ENCODE measurements at places on chromosomes 13 and 19. TPM values are rescaled to one million over a fixed set of nuclear protein-coding genes. Genes with fewer than 3 reads are reported as not detected.

DNA sequence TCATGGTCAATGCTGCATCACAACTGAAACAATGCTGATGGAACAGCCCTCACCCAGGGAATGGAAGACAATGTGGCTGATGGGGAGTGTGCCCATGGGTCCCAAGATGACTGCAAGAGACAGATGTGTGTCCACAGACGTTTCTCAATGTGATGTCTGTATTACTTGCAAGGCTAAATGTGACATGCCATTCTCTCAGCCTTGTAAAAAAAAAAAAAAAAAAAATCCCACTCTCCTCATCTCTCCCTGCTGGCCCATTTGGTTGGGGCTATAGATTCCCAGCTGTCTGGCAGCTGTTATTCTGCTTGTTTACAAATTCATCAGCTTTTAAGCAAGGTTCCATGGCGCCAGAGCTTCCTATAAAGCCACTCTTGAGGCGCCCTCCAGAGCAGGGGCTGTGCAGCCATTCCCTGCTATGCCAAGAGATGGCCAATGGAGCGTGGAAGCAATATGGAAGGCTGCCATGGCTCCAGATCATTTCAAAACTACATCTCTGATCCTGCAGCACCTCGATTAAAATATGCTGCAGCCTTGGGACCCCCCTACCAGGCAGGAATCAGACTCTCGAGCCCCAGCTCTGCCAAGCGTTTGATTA lies 294.8 kb downstream of the FOXO1 start:
- no peak for DNase-seq

GRCh38 chr13:79456656-79457365 lies 24.1 kb upstream of the NDFIP2 start:
- DNase-seq: no peak

Gene MISP3
- 21.6 TPM for total RNA-seq

Gene LAIR1
- total RNA-seq: 36.1 TPM

- DNase-seq: no peak
Measured at GRCh38 chr19:51462276-51462675, 4.0 kb upstream of the SIGLEC8 start.

DNA sequence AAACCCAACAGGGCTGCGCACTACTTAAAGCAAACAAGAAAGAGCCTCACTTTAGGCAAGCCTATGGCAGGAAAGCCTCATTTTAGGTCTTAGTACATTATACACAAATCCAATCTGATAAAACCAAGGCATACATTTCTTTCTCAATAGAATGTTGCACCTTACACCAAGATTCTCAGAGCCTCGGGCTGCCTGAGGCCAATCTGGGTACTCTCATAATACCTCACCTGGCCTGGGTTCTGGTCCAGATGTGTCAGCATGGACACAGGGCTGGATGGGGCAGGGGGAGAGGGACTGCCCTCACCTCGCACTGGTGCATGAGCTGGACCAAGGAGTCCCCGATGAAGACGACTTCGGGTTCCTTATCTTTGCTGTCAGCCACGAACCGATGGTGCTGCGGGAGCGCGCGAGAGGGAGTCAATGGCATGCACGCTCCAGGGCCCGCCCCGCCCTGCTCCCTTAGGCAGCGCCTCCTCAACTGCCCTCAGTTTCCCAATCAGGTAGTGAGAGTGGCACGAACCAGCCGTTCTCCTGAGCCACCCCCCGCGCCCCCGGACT lies at the start of gene PRR19:
PRR19 (plus strand) TSS at position 487 of the 558 bp plus-strand sequence. CDS start 7,453 bp downstream, outside the sequence.
- DNase-seq: no peak

GRCh38 chr13:44842158-44842557 lies 147.1 kb downstream of the NUFIP1 start:
- no peak for DNase-seq

Gene AXL
- total RNA-seq: 57.3 TPM

DNA sequence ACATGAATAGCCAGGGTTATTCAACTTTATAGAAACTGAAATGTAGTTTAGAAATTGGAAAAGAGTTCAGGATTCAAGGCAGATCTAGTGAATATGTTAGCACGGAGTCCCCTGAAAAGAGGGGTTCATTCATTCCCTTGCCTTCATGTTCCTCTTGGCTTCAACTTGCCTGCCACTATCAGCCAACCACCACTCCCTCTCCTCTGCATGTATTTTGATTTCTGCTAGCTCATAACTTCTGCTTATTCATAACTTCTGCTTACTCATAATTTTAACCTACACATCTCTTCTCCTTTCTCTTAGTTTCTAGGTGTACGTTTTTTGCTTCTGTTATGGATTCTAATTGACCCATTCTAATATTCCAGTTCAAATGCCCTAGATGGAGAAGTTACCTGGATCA lies 5.5 kb upstream of the SERTM1 start:
- no peak for DNase-seq
